ENCODE measurements at places on chromosomes 7 and 10. TPM values are rescaled to one million over a fixed set of nuclear protein-coding genes. Genes with fewer than 3 reads are reported as not detected.

GRCh38 chr7:53993224-53993623 lies 549.0 kb upstream of the VSTM2A start:
- no peak for DNase-seq

DNA sequence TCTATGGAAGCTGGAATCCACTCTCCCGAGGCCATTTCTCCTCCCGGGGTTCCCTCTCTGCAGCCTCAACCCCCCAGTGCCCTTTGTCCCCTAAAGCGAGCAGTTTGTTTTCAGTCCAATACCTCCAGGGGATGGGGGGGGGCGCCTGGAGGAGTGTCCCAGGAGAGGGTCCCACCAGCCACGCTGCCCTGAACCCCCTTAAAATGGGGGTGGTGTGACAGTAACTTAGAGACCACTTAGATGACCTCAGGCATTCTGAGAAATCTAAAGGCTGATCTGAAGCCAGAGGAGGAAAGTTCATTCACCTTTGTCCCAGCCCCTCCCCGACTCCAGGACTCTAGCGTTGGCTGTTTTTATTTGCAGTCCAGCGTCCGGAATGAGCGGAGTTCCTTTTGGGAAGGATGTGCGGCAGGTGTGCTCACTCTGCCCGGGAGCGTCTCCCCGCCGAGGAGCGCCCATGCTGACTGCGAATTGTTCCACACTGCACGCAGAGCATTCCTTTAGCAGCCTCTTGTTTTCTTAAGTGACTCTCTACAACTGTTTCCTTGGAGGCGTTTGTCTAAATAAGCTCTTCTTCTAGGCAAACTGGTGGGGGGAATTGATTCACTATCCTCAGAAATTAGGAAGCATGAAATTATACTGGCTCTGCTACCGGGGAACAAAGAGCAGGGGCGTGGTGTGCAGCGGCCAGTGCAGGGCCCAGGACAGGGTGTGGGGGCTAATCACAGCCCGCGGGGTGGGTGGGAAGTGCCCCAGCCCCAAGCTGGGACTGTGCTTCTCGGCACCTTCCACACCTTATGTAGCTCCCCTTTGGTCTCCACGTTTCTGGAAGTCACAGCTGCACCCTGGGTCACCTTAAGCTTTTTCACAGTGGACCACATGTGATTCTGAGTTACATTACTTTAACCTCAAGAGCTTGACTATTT lies 46.3 kb downstream of the SYPL1 start:
- peak; percentile 76 for DNase-seq

GRCh38 chr10:93554316-93554663 lies 12.2 kb upstream of the FFAR4 start:
- DNase-seq, result no peak

- no peak for DNase-seq
These were observed 1.1 kb upstream of the RABGEF1 start for GRCh38 chr7:66739477-66739876.

GRCh38 chr10:115762029-115762428 lies 511.0 kb downstream of the GFRA1 start:
- no peak for DNase-seq

- no peak for DNase-seq
These were observed 21.8 kb downstream of the AKR1E2 start for GRCh38 chr10:4847561-4848355.

- no peak for DNase-seq
These were observed 184.2 kb downstream of the STK31 start for GRCh38 chr7:23893942-23894891.

DNA sequence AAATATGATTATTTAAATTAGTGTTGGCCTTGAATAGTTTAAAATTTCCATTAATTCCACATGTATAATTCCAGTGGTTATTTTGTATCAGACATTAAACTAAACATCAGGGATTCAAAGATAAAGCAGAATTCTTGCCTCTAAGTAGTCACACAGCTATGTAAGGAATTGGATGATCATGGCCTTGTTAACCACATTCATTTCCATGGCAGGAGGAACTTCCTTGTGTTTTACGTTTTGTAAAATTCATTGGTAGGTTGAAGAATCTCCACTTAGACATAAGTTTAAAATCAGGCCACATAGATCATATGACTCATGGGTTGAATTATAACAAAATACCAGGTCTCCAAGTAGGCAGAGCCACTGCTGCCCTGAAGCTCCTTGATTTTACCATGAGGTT lies 289.7 kb downstream of the PLXDC2 start:
- no peak for DNase-seq

GRCh38 chr10:101394524-101395133 lies 40.7 kb downstream of the BTRC start:
- no peak for DNase-seq

- DNase-seq, result no peak
These were observed at the start of gene ENTPD1 for GRCh38 chr10:95756041-95756761. TSS of gene ENTPD1 (plus strand) at chr10:95756163. CDS start at chr10:95756240, 77 bp downstream.

DNA sequence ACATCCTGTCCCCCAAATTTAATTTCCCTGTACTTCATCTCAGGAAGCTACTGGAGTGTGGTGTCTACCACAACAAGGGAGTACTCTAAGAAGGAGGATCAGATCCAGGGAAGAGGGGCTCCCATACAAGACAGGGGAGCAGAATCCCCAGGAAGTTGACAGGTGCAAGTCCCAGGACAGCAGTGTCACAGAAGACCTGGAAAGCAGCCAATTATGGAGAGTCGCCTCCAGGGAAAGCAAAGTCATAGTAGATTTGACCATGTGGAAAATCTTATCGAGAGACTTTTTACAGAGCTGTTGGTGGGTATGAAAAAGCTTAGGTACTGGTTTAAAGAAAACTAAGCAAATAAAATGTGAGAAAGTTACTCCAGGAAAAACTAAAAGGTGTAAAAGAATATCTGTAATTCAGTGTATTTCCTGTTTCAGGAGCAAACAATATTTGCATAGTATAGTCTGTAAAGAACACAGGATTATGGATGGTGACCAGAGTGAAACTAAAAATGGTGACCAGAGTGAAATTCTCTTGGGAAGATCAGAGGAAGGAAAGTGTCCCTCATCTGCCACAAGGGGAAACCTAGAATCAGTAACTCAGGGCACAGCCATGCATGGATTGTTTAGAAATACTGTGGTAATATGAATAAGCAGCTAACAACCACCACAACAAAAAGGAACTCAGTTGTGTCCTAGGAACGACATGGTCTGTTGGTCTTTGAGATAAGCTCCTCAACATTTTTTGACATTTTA lies 44.5 kb downstream of the LANCL2 start:
- DNase-seq, result no peak

- DNase-seq, result peak; percentile 77
These were observed 68.4 kb downstream of the CREB3L2 start for GRCh38 chr7:137933270-137934017.

- DNase-seq, result no peak
These were observed 560.5 kb upstream of the GALNT17 start for GRCh38 chr7:70571403-70571934.

- DNase-seq, result peak; percentile 78
These were observed 121.6 kb downstream of the C10orf105 start for GRCh38 chr10:71597821-71598498.

DNA sequence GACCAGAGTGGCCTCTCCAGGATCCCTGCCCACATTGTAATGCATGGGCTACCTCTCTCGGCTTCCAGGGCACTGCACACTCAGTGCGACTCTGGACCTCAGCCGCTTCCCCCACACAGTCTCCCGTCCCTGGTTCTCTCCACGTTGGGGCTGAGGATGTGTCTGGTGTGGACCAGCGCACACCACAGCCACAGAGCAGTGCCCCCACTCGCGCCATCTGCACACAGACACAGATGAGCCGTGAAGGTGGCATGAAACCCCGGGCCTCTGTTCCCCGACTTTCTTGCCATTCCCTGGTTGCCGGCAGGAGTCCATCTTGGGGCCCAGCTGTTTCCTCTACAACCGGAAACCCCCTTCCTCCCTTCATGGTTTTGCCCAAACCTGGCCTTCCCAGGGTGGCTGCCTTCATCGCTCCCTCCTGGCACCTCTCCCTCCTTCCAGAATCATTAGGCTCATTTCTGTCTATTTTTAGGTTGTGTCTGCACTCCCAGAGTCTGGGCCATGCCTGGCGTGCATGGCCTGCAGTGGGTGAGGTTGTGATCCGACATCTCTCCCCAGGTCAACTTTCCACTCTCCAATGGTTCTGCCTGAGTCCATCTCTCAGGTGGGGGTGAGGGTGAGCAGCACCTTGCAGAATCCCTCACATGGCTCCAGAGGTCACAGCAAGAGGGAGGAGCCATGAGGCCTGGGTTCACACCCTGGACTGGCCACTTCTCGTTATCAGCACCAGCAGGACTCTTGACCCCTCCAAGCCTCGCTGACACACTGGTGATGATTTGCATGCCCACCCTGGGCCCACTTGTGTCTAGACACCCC lies 10.1 kb downstream of the RASGEF1A start:
- DNase-seq, result no peak

FOXI2 gene
- polyA plus RNA-seq, result 0.15 TPM

MPP7 gene
- 18.0 TPM for polyA plus RNA-seq

ZNF804B gene
- polyA plus RNA-seq, result not detected

ANXA11 gene
- 323 TPM for polyA plus RNA-seq

SLC39A12 gene
- not detected for polyA plus RNA-seq
